ENCODE measurements at places on chromosomes 2 and 18.

GRCh38 chr2:20614201-20615067, 36.5 kb downstream of the HS1BP3 start:
- no peak for DNase-seq

- DNase-seq = no peak
Measured at GRCh38 chr2:23492921-23493320, 107.9 kb downstream of the KLHL29 start.

DNA sequence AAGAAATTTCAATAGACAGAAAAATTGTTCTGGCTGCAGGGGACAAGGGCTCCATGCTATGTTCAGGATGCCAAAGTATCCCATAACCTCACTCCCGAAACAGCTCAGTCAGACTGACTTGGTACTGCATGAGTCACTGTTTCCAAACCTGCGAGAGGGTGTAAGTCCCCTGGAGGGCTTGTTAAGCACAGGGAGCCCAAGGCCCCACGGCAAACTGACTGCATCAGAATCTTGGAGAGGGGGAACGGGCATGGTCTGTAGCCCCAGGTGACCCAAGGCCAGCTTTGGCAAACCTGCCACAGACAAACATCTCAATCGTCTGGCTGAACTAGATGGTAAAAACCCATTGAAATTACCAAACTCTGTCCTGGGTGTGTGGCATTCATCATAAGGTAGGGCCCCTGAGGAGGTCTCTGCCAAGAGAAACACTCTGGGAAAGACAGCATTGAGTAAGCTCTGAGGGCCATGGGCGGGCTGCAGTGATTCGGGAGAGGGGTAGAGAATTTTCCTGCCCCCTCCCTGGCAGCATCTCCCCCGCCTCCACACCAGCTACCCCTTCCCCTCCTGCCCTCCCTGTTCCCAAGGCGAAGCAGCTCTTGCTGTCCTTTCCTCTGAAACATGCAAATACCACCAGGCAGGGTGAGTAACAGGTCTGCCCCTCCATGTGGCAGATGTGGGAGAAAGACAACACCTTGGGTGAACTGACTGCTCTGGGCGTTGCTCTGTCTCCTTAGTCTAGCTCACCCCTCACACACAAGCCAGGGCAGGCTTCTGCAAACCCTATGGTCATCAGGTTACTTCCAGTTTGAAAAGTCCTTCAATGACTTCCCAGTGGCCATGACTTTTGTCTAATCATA, 274.7 kb upstream of the SIX2 start:
- DNase-seq = no peak

DNA sequence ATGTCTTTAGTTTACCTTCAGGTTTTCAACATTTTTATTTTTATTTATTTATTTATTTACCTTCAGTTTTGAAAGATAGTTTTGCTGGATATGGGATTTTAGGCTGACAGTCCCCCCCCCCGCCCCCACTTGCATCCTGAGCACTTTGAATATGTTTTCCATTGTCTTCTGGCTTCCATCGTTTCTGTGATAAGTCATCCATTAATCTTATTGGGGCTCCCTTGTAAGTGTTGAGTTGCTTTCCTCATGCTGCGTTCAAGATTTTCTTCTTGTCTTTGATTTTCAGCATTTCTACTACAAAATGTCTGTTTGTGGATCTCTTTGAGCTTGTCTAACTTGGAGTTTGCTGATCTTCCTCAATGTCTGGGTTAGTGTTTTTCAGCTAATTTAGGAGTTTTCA, 19.4 kb upstream of the LDLRAD4 start:
- no peak for DNase-seq

DNA sequence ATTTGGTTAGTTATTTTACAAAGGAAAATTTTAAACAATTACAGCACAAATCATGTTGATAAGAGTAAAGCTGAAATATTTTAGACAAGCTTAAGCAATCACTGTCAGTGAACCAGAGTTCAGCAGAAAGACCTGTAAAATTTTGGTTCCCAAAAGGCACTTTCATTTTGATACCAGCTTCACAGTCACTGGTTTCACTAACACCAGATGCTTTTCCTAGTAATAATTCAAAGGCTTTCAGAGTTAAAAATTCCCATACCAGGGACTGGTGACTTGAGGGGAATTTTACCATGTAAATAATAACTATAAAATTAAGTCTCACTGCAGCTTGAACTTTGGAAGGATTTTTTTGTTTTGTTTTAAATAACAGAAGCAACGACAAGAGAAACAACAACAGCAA, 102.3 kb upstream of the CD302 start:
- DNase-seq = no peak

DNA sequence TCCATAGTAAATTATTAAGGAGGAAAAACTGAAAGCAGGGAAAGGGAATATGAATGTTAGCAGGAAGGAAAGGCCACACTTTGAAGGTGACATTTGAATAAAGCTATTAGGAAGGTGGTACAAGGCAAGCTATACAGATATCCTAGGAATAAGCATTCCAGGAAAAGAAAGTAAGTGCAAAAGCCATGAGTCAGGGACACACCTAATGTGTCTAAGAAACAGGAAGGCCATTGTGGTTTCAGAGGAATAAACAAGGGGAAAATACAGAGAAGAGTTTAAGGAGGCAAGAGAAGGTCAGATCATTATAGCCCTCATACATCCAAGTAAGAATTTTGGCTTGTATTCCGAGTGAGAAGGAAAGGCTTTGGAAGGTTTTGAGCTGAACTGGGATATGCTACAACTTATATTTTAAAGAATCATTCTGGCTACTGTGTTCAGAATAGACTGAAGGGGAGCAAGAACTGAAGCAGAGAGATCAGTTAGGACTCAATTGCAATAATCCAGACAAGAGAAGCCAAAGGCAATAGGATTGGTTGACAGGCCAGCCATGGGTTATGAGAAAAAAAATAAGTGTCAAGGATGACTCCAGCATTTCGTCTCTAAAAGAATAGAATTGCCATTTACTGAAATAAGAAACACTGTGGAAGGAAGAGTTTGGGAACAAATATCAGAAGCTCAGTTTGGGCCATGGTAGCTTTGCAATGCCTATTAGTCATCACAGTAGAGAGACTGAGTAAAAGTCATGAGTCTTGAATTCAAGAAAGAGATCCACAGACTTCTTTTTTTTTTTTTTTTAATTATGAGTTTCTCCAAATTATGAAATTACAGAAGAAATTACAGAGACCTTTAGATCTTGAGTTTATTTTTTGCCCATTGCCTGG, 11.3 kb downstream of the RAD51AP2 start:
- no peak for DNase-seq

DNA sequence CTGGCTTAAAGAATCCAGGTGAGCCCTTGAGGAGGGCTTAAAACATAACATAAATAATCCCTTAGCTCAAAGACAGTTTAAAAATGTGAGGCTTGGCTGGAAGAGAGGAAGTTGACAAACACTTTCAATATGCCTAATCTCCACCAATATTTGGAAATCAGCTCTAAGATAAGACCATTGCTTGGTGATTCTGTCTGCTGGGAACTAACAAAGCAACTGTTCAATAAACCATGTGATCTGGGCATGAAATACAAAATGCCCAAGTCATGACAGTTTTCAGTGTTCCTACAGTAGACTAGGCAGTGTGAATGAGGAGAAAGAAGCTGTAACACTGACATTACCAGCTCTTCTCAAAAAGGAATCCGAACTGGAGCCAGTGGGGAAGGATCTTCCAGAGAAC, 10.7 kb downstream of the MFF start:
- no peak for DNase-seq

DNA sequence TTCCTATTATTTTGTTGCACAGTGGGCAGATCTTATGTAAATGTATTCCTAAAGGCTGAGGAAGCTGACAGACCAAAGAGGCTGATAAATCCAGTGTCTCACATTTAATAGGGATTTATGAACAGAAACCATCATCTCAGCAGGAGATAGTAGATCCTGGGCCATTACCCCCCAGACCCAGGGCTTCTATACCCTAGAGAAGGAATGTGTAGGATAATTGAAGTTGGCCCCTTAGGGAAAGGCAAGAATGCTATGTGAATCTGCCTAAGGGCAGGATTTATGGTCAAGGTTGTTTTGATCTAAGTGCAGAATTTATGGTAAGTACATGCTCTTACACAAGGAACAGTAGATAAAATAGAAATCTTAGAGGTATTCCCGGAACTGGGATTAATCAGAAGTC, 29.0 kb downstream of the RPL37A start:
- no peak for DNase-seq
